MG63 (cell line): ENCODE measurements at places on chromosomes 11 and 22.
A peak's percentile ranks its signal among the peaks of the same experiment; 100 is the strongest.

- DNase-seq: peak; percentile 66
Observed at GRCh38 chr11:96307776-96308140, 35.2 kb downstream of the MAML2 start.

GRCh38 chr22:24271386-24271854 is 789 bp downstream of the SPECC1L start:
- DNase-seq: no peak

DNA sequence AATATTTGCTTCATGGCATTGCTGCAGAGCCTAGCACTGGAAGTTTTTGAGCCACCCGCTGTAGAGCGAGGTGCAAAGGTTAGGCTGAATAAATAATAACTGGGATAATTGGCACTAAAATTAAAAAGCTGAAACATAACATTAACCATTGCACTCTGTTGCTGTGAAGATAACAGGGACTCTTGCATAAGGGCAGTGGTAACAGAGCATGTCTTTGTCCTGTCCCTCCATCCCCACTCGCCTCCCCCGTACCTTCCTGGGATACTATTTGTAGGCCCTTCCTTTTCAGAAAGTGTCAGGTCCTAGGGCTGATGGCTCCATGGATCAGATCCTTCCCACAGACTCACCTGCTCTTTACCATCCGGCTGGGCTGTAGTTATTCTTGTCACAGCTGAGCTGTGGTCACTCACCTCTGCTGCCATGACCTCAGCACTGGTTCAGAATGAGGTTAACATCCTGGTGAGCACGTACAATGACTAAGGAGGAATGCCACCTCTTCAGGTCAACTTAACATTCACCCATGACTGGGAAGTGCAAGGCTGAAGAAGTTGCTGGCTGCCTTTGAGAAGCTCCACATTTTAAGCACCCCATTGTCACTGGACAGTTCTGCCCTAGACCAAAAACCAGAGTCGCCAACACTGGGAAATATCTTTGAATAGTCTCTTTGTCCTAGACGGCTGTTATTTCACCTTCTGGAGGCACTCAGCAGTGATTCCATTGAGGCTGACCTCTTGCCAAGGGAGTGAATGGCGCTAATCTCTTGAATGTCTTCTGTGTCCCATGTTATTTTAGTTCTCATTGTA is 103.2 kb upstream of the KIRREL3 start:
- no peak for DNase-seq

GRCh38 chr11:79956061-79956460 is 515.2 kb upstream of the TENM4 start:
- DNase-seq: no peak

- no peak for DNase-seq
Observed at GRCh38 chr22:42820045-42820763, 36.9 kb downstream of the ARFGAP3 start.
